ENCODE measurements at places on chromosomes 3 and 15.

DNA sequence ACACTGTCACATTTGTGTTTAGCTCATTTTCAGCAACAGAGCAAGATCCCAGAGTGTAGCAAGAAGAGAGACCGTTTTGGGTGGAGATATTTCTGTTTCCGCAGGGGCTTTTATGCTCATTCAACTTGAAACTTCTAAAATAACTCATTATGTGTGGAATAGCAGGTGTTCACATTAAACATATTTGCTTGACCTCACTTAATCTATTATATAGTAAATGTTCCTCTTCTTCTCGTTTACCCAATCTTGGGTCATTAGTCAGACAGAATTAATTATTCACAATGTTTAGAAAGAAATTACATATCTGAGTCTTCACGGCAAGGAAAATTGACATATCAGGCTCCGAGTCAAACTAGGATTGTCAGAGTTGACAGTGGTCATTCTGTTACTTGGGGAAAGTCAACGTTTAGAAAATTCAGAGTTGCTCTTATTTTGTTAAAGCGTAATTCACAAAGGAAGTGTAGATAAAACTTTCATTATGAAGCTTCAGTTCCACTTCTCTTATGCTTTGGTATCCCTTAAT, 222.9 kb downstream of the TPRG1 start:
- no peak for DNase-seq

DNA sequence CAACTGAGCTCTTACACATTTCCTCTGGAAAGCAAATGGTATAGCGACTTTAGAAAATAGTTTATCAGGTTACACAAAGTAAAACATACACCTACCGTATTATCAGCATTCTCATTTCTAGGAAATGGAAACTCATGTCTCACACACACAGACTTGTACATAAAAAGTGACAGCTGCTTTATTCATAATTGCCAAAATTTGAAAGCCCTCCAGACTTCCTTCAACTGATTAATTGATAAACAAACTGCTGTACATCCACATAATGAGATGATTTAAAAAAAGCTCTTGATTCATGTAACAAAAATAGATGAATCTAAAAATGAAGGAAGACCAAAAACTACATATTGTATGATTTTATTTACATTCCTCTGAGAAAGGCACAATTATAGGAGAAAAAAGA, 425.5 kb downstream of the GABRG3 start:
- no peak for DNase-seq

DNA sequence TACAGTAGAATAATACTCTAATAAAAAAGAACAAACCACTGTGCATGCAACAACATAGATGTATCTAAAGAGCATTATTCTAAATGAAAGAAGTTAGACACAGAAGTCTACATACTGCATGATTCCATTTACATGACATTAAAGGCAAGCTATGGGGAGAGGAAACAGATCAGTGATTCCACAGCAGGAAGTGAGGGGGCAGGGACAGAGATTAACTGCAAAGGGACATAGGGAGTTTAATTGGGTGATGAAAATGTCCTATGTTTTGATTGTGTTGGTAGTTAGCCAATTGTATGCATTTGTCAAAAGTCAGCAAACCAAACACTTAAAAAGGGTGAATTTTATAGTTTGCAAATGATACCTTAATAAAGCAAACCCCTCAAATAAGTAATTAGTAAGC, 13.8 kb downstream of the CRYGS start:
- no peak for DNase-seq

DNA sequence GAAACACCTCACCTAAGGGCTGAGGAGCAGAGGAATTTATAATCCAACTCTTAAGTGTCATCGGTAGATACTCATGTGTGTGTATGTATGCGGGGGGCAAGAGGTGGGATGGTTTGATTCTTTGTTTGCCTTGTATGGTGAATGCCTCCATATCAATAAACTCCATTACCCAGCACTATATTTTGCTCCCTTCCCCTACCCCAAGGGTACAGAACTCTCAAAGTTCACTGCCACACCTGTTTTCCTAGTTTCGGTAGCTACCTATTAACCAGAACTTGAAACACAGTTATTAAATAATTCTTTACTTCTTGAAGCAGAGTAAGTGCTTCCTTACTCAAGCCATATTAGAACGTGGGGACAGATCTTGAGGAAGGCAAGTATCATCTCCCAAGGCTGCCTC, 400.8 kb upstream of the SUCLG2 start:
- no peak for DNase-seq

DNA sequence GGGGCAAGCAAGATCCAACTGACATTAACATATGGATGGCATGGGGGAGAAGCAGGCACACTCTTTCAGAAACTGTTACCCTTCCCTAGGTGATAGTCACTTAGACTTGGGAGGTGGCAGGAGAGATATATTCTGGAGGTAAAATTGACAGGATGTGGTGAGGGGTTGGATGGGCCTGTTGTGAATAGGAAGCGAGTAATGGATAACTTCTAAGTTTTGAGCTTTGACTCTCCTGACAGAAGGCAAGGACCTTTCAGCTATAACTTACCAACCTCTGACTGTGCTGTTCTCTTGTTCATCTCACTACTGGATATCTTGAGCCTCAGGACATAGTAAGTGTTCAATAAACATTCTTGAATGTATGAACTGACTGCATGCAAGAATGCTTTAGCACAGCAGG, 1.9 kb upstream of the PDIA5 start:
- DNase-seq: no peak

GRCh38 chr15:51828621-51829375, 655 bp upstream of the TMOD3 start:
- DNase-seq: no peak

DNA sequence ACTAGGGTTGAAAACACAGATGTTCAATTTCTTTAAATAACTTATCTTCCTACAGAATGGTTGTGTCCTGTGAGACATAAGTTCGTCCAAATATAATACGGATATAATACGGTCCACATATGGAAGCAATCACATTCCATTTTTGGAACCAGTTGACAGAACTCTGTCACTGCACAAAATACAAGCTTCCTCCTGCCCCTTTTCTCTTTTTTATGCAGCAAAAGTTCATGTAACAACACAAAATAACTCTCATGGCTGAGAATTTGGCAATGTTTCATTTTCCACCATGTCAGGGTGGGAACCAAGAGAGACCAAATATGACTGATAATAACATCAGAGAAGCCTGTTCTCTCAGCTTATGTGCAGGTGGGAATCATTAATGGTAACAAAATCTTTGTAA, 158.1 kb upstream of the ZNF385D start:
- no peak for DNase-seq

GRCh38 chr3:107128946-107129345, 248.3 kb upstream of the CCDC54 start:
- no peak for DNase-seq
